Central memory CD8-positive, alpha-beta T cell (primary cell): ENCODE measurements at places on chromosomes 12 and 14.

- no peak for DNase-seq
Observed at GRCh38 chr12:54141431-54142113, 47.2 kb downstream of the SMUG1 start.

DNA sequence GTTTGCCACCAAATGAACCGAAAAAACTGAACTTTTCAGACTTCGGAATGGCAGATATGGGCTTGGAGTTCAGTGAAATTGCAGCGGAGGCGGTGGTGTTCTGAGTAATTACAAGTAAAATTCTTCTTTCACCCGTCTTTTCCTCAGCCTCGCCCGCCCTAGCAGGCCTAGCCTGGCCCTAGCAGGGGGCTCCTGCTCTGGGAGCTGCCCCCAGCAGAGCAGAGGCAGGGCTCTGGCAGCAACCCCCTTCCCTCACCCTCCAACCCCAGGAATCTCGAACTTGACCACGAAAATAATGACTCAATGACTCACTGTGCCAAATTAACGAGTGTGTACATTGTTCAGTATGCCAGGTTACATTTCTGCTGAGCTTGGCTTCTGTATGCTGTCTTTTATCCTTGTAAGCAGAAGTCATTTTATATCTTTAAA lies 1.1 kb downstream of the PAPLN start:
- no peak for DNase-seq

GRCh38 chr12:67750513-67751183 lies 102.1 kb downstream of the DYRK2 start:
- DNase-seq, result no peak

GRCh38 chr12:10701131-10701681 lies 21.9 kb downstream of the YBX3 start:
- DNase-seq, result no peak

DNA sequence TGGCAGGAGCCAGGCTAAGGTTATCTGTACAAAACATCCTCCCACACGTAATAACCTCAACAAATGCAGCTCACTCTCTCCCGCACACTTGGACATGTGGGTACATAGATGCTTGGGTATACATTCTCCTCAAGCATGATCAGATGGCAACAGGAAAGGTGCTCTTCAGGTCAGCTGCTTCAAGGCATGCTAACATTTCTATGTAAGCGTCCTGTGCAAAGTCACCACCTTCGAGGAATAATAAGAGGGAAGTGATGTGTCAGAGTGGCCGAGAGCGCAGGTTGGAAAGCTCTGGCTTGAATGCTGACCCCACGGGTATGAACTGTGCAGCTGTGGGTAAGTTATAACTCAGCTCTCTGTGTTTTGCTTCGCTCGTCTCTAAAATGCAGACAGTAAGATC lies 24.2 kb upstream of the SLC6A12 start:
- DNase-seq, result no peak

DNA sequence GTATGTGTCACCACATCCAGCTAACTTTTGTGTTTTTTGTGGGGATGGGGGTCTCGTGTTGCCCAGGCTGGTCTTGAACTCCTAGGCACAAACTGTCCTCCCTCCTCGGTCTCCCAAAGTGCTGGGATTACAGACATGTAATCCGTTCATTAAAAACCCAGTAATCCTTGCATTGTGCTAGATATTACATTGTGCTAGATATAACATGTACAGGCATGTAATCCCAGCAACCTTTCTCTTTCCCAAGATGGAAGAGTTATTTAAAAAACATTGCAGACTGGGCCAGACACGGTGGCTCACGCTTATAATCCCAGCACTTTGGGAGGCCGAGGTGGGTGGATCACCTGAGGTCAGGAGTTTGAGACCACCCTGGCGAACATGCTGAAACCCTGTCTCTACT lies 19.7 kb downstream of the ELK3 start:
- no peak for DNase-seq

DNA sequence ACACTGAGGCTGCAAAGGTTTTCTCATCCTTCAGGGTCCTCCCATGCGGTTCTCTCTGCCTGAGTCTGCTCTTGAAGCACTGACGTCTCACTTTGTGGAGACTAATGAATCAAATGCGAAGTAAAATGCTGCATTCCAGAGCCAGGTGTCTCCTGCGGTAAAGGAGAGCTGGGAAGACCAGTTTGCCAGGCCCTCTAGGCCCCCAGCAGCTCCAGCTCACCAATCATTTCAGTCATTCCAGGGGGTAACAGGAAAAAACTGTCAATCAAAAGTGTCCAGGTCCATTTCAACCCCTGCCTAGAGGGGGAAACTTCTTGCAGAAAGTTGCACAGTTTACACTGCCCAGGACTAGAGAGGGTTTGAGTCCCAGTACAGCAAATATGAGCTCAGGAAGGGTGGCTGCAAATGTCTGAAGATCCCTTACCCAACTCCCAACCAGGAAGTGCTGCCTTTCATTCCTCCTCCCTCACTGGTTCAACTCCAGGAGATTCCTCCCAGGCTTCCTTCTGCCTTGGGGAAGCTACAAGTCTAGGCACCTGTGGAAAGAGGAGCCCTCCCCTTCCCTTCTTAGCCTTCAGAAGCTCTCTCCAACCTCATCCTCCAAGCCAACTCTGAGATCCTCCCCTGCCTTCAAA lies 2.7 kb upstream of the NXPH4 start:
- DNase-seq, result no peak

DNA sequence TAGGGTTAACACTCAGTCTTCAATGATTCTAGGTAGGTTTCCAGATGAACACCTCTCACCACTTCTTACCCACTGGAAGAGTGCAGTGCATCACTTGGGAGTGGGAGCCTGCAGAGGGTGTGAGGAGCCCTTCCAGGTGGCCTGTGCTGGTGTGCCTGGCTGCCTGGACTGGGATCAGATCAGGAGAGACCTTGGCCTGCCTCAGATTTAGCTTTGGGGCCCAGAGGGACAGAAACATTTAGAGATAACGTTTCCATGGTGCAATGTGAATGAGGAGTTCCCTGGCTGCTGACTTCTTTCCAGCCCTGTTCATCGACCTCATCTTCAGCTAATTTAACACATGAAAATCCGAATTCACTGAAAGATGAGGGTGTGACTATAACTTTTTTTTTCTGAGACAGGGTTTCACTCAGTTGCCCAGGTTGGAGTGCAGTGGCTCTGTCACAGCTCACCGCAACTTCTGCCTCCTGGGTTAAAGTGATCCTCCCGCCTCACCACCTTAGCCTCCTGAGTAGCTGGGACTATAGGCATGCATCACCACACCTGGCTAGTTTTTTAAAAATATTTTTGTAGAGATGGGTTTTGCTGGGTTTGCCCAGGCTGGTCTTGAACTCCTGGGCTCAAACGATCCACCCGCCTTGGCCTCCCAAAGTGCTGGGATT lies 53.6 kb downstream of the SUSD6 start:
- DNase-seq, result no peak

- DNase-seq, result peak; percentile 35
Observed at GRCh38 chr12:47742253-47742825, 16.3 kb downstream of the RAPGEF3 start.
